ENCODE measurements at places on chromosomes 1 and 21.

GRCh38 chr1:161973924-161974845, 49.5 kb downstream of the OLFML2B start:
- DNase-seq, result no peak

- DNase-seq, result no peak
Observed at GRCh38 chr21:34642211-34643075, 26.4 kb upstream of the CLIC6 start.

DNA sequence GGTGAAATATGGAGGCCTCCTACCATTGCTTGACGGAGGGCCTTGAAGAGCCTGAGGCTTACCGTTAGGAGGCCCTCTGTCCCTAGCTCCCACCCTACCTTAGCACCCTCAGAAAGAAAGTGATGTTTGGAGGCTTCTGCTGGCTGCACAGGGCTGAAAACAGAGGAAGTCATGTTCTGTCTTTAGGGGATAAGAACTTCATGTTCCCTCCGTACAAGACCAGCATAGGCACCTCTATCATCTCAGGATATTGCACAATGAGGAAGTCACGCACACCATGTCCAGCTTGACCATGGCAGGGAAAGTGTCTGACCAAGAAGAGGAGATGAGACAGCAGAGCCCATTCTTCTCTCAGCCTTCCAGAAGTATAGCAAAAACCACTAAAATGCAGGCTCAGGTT, 13.8 kb downstream of the ADORA3 start:
- DNase-seq, result no peak

- DNase-seq, result no peak
Observed at GRCh38 chr1:187928288-187928687, 1099.5 kb downstream of the PLA2G4A start.

DNA sequence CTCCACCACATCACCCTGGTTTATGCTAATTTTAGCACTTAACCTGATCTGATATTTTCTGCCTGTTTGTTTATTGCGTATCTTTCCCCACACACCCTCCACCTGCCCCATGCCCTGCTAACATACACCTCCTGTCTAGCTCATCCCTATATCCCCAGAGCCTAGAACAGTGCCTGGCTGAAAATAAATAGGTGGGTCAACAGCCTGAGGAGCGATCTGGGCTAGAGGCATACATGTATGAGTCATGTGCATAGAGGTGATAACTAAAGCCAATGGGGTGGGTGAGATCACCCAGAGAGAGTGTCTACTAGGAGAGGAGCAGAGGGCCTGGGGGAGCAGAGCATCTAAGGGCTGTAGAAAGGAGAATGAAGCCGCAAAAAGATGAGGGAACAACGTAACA, 2.7 kb downstream of the HTR1D start:
- DNase-seq, result no peak

DNA sequence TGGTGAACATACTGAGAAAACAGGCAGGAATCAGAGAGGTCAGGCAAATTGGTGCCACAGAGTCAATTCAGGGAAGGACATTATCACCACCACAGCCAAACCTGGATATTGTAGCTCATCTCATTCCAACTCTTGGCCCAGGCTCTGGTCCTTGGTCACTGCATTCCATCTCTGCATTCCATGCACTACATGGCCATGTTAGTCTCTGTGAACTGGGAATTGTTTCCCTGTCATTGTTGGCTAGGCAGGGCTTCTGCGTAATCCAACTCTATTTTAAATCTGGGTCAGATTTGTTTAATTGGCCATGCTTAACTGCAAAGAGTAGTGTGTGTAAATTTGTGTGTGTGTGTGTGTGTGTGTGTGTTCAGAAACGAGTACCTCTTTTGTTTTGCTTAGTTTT, 837.6 kb upstream of the ADAMTS5 start:
- DNase-seq, result no peak

GRCh38 chr1:245797592-245798348, 643.0 kb downstream of the KIF26B start:
- no peak for DNase-seq

- DNase-seq, result peak; percentile 18
Observed at GRCh38 chr1:214146523-214146922, 134.4 kb upstream of the SMYD2 start.

DNA sequence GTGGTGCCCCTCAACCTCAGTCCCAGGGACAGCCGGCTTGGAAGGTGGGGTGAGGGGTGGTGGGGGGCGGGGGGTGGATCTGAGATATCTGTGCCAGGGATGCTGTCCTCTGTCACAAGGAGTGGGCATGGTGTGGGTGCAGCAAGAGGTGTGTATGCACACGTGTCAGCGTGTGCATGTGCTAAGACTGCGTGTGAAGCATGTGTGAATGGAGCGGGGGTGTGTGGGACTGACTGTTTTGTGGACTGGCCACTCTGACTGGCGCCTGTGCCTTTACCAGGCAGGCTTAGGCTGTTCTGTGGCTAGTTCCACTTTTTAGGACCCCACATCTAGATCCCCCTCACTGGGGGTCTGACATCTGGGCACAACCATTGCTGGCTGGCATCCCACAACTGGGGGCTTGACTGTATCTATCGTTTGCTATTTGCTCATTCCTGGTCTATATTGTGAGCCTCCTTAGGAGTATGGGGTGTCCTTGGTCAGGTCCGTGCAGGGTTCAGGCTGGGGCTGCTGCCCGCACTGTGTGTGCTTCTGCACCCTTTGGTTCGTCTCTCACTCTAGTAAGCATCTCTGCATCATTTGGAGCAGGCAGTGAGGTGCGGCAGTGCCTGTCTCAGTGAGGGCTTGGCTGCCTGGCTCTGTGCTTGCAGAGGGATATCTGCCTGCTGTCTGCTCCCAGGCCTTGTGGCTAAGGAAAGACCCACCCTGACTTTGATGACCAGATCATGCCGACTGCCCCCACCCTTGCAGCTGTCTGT, 1.9 kb downstream of the AMPD2 start:
- DNase-seq, result no peak

GRCh38 chr1:111062081-111062480, 77.8 kb downstream of the DRAM2 start:
- no peak for DNase-seq

DNA sequence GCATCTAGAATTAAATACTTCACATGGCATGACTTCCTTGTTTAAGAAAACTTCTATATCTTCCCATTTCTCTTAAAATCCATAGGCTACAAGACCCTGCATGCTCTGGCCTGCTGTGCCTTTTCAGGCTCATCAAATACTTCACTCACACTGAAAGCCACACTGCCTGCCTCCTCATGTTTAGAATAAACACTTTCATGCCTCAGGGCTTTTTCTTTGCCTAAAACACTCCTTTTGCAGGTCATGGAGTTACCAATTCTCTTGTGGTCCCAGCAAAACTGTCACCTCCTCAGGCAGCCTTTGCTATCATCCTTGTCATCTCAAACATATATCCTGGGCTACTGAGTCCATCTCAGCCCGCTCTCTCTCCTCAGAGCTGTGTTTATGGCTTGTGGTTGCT, 5.5 kb downstream of the SGIP1 start:
- DNase-seq, result no peak

DNA sequence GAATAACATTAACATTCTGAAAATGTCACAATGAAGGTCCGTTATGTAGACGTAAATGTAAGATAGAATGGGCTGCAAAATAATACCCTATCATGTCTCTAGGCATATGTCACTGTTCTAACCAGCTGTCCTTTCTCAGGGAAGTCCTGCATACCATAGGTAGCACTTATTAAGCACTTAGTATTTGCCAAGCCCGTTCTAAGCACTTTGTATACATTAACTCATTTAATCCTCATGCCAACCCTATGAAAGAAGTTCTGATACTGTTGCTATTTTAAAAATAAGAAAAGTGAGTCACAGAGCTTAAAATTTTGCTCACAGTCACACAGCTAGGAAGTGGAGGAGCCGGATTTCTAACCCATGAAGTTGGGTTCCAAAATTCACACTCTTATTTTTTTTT, 15.7 kb downstream of the GAS5 start:
- DNase-seq, result no peak

- DNase-seq, result no peak
Observed at GRCh38 chr1:219773775-219774174, 154.6 kb downstream of the SLC30A10 start.

- no peak for DNase-seq
Observed at GRCh38 chr1:116918714-116919357, 9.1 kb downstream of the PTGFRN start.

DNA sequence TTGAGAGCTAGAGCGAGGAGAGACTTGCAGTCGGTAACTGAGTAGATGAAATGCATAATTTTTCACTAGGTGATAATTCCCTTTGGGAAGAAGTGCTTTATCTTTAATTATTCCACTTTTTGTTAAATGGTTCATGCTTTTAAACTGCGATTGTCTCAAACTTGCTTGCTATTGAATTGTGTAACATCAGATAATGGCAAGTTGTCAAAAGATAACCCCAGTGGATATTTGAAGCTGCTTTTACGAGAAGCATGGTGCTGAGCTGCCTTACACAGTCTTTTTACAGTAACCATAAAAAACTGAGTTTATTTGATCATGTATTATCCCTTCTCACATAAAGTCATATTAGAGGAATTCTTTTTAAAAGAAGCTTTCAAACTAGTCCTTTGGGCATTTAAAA, 30.2 kb downstream of the TMEM50B start:
- DNase-seq, result no peak

GRCh38 chr1:53298045-53298637, 29.7 kb downstream of the LRP8 start:
- no peak for DNase-seq

GRCh38 chr1:234540404-234540762, 61.4 kb upstream of the TARBP1 start:
- no peak for DNase-seq
